NK-92 treated with Interleukin-12 subunit alpha and Interleukin-12 subunit beta, amount 100 ng/mL, for 24 hours (cell line): ENCODE measurements at places on chromosomes 5 and 9.

DNA sequence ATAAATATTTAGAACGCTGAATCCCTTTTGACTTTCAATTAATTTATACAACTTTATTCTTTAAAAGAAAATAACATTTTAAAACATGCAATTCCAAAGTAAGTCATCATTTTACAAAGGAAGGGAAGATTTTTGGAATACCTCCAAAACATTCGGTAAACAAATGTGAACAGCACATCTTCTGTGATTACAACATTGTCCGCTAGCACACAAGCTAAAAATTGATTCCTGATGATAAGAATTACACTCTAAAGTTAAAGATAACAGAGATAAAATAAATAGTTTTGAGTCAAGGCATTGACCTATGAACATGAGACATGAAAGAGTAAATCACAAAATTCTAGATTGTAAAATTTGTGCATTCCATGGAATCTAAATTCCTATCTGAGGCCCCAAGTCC is 56.2 kb upstream of the TRAF1 start:
- DNase-seq, result no peak

GRCh38 chr5:30505014-30505886 is 688.2 kb upstream of the CDH6 start:
- DNase-seq, result no peak

- no peak for DNase-seq
Measured at GRCh38 chr9:14296495-14297113, 17.3 kb downstream of the NFIB start.

DNA sequence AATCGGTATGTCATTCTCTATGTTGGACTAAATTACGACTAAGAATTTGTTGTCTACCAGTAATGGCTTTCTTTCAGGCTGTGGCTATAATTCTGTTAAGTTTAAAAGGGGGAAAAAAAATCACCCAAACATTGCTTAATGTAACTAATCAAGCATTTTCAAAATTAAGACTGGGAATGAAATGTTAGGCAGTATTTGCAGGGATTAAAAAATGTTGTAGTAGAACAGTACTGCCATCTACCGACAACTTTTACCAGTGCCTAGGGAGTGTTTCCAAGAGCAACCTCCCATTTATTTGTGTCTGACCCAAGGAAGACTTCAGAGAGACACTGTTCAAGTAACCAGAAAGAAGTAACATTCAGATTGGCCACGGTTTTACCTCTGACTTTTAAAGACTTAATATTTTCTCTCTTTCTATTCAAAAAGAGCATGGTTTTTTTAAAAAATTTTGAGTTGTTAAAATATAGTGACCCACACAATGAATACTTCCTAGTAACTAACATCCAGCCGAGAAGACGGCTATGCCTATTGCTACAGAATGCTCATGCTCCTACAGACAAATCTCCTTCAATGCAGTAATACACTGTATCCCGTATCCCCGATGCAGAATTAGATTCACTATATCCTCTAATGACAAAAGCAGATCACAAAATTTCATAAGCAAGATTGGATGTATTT is 92.4 kb downstream of the ARL15 start:
- no peak for DNase-seq

DNA sequence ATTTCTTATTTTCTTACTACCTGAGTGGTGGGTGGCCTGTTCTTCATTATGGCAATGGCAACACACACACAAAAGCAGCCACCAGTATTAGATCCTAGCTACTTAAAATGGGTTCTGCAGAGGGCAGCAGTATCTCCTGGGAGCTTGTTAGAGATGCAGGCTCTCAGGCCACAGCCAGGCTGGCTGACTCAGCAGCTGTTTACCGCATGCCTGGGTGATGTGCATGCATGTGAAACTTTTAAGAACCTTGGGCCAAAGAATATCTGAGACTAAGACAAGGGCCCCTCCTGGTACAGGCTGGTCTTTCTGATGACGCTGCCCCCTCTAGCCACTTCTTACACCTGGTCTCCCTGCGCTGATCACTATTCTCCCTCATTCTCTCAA is 399.0 kb downstream of the MED10 start:
- DNase-seq, result no peak

- DNase-seq, result no peak
Measured at GRCh38 chr9:16715404-16715803, 155.1 kb downstream of the BNC2 start.

- DNase-seq, result no peak
Measured at GRCh38 chr9:123528501-123528900, 172.5 kb downstream of the CRB2 start.

DNA sequence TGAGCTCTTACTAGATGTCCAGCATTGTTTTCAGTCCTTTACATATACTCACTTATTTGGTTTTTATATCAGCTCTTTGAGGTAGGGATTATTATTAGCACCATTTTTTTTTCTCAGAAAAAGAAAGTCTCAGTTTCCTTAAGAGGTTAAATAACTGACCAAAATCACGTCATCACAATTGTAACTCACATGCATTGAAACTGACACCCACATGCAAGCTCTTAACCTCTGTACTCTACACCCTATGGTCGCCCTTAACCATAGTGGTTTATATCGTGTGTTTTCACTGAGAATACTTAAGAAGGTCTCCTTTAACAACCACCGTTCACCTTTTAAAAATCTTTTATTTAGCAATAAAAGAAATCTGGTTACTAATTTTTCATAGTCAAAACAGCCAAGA is 61.0 kb downstream of the PRDM6 start:
- DNase-seq, result no peak

DNA sequence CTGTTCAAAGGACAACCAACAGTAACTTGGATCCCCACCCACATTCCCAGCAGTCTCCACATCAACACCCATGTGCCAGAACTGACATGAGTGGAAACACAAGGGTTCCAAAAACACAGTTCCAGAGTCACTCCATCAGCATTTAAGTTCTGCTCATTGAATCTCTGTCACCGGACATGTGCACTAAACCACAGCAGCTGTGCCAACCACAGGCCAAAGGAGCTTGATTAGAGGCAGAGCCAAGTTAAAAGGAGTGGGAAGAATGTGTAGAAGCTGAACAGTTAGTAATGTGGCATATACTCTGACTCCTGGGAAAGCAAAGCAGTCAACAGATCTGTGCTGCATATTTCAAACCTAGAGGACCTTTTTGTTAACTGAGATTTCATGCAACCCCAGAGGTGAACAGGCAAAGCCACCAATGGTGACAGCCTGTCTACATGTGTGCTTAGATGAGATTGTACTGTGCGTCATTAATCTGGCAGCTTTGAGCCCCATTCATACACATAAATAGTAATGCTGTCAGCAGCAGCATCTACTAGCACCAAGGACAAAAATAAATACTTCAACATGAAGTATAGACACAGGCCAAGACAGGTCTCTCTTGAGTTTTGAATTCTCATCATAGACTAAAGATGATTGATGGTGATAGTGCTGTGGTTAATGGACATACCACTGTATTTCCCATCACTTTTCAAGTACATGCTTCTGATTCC is 16.4 kb upstream of the FST start:
- no peak for DNase-seq

DNA sequence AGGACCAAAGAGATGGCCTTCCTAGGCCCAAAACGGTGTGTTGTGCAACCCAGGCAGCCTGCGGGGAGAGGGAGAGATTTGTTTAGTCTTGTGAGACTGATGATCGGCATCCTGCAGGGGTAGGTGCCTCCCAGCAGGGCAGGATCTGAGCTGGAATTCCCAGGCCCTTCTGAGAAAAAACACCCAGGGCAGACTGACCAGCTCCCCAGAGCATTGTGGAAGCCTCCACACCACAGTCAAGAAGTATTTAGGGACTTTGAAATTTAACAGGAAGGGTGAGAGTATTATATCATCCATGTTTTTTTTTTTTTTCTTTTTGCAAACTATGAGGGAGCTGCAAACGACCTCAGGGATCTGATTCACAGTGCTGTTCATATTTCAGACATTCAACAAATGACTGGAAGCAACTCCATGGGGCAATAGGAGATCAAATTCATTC is 104.5 kb upstream of the LHFPL2 start:
- no peak for DNase-seq

DNA sequence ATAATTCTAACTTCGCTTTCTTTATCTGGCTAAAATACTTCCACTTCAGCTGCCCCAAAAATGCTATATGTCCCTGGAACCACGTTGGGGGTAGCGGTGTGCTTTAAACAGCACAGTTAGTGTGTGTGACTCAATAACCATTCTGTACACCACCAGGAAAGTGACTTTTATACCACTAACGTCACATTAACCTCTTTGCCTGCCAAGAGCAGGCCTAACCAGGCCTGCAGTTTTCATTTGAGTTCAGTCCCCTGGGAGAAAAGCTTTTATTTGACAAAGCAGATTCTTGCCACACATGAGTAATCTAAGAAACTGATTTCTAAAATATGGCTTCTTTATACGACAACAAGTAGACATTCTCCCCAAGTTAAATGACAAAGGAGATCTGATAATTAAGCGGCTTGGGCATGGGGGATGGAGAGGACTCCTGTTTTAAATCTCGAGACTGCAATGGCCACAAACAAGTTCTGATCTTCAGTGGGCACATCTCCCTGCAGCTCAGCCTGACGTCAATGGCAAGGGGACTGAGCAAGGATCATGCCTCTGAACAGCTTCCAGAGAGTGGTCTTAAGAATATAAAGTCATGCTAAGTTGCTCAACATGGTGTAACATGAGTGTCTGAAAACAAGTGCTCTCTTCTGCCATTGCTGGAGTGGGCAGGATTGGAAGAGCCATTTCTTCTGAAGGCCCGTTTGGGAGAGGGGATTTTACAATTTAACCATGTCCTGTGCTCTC is 91.8 kb downstream of the GLIS3 start:
- DNase-seq, result no peak

DNA sequence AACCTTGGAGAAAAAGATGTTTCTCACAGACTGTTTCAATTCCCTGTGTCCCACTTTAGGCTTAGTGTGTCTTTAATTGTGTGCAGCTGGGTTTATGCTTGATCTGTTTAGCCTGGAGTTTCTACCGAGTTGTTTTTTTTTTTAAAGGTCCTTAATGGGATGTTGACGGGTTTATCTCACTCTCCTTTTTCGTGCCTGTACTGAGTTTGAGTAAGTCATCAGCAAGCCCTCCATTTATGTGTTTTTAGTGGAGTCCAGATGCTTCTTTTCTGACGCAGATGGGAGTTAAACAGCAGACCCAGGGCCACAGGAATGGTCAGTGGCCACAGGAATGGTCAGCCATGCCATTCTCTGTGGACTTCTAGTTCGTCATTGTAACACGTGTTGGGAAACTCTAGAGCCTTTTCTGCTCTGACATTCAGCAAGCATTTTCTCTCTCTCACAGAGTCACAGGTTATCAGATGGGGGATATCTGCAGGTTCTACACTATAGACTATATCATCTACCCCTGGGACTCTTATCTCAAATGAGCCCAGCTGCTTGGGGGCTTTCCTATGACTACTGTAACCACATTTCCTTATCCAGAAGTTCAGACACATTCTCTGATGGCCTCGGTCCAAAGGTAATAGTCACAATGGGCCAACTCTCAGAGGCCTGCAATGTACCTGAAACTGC is 190.5 kb downstream of the TTLL11 start:
- no peak for DNase-seq

DNA sequence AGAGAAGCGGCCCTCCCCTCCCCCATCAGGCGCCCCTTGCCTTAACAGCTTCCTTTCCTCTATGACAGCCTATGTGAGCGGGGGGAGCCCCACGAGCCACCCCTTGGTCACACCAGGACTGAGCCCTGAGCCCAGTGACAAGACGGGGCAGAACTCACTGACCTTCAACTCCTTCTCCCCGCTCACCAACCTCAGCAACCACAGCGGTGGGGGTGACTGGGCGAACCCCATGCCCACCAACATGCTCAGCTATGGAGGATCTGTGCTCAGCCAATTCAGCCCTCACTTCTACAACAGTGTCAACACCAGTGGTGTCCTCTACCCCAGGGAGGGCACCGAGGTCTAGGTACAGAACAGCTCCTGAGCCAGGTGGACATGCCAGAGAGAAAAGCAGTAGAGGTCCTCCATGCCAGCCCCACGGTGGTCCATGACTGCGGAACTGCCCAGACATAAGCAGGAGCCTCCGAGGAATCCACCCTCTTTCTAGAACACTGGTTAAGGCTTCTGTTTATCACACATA is 2.6 kb downstream of the FOXI1 start:
- DNase-seq, result no peak

GRCh38 chr9:97412626-97413385 is 910 bp downstream of the TDRD7 start:
- DNase-seq, result no peak

DNA sequence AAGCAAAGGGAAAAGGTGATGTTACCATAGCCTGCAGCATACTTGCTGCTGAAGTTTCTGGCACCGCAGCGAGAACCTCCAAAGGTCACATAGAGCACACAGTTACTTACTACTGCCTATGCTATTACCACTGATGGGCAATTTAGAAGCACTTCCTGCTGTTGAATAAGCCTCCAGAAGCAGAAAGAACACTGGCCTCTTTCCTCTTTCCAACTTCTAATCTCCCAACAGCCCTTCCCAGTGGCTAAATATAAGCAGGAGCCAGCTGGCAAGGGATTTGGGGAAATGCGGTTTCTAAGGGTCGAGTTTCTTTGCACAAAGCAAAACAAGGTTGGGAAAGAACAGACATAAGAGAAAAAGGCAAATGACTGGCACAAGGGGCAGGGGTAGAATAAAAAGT is 669.2 kb upstream of the ACO1 start:
- no peak for DNase-seq

GRCh38 chr5:24222876-24223275 is 421.9 kb downstream of the CDH10 start:
- DNase-seq, result no peak

DNA sequence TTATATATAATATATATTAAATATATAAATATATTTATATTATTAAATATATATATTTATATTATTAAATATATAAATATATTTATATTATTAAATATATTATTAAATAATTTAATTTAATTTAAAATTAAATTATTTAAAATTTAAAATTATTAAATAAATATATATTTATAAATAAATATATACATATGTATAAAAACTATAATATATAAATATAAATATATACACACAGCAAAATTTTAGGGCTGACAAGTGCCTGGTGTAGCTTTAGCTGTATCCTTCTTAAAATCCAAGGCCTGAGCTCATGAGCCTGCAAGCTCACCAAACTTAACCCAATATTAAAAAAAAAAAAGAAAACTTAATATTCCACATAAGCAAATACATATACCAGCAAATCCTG is 53.2 kb downstream of the UBAP2 start:
- DNase-seq, result no peak

- DNase-seq, result no peak
Measured at GRCh38 chr5:179874536-179875292, 16.1 kb upstream of the MRNIP start.

- DNase-seq, result no peak
Measured at GRCh38 chr5:79798893-79799590, 109.4 kb downstream of the CMYA5 start.

DNA sequence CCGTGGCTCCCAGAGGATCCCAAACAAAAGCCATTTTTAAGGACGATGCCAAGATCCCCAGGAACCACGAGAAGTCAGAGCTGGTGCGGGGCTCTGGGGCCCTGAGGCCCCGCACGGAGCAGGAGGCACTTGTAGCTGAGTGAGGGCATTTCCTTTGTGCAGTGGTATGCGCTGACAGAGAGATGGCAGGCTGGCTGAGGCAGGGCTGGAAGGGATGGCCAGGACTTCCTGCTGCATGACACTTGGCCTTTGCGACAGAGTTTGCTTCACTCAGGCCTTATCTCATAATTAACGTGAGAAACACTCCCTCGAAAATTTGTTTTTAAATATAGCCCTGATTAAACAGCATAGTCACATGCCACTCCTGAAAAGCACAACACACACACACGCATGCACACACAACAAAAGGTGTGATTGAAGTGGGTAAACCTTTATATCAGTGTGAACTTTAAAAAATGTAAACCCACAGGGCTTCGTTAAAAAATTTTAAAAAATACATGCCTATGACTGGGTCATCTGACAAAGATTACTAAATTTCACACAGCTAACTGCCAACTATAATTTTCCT is 536.6 kb downstream of the PDE4D start:
- no peak for DNase-seq
